NCI-H526 (cell line): ENCODE measurements at places on chromosomes 6 and 20.
A peak's percentile ranks its signal among the peaks of the same experiment; 100 is the strongest.

DNA sequence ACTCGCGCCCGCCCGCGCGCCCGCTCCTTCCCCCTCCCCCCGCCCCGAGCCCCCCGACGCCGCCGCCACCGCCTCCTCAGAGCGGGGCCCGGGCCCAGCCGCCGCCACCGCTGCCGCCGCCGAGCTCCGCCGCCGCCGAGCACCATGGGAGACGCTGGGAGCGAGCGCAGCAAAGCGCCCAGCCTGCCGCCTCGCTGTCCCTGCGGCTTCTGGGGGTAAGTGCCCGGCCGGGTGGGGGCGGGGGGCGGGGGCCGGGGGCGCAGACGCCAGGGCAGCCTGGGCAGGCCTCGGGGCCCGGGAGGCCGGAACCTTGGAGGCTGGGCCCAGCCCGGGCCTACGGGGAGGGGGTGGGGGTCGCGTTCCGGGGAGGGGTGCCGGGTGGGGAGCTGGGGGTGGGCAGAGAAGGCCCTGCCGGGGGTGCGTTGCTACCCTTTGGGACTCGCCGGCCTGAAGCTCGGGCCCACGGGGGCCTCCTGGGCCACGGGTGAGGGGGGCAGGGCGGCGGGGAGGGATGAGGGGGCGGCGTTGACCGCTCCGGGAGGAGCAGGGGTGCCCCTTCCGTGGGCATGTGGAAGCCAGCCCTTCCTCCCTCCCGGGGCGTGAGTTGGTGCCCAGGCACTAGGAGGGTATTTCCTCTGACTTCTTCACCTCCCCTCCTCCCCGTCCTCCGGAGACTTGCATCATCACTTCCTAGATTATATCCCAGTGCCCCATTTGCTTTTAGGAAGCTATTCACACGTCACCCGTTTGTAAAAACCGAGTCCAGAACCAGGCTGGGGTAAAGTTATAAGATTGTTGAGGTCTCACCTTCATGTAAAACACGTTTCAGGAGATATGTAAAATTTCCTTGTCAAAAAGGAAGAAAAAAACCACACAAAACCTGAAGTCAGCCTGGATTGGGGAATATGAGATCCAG is 533 bp downstream of the ZFAND3 start:
- DNase-seq = peak; percentile 50

DNA sequence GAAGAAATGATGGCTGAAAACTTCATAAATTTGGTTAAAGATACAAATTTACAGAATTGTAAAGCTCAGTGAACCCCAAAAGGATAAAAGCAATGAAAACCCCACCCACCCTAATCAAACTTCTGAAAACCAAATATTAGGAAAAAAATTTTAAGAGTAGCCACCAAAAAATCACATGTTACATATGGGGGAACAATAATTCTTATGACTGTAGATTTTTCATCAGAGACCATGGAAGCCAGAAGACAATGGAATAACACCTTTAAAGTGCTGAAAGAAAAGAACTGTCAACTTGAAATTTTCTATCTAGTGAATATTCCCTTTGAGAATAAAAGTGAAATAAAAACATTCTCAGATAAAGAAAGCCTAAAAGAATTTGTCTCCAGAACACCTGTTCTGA is 24.4 kb downstream of the PROCR start:
- no peak for DNase-seq

- DNase-seq = no peak
These were observed 96.4 kb upstream of the MRPS10 start for GRCh38 chr6:42313941-42314570.

- DNase-seq = no peak
These were observed 79.2 kb upstream of the MPC1 start for GRCh38 chr6:166461821-166462460.

GRCh38 chr6:110414669-110415068 is 706 bp downstream of the DDO start:
- DNase-seq = no peak

GRCh38 chr6:16129623-16130401 is 926 bp downstream of the MYLIP start:
- peak; percentile 38 for DNase-seq

- no peak for DNase-seq
These were observed 34.3 kb downstream of the FNDC1 start for GRCh38 chr6:159203304-159204005.

DNA sequence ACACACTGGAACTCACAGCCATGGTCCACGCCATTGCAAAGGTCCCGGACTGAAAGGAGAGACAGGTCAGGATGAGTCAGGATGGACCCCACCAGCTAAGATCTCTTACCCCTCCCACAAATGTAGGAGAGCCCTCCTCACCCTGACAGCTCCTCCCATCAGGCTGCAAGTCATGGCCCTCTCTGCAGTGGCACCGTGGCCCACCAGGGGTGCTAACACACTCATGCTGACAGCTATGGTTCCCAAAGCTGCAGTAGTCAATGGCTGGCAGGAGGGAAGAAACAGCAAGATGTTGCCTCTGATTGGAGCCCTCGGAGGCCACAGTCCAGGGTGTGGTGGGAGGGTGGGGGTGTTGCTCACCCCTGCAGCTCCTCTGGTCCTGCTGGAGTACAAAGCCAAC is 5.7 kb upstream of the RBPJL start:
- DNase-seq = peak; percentile 62

GRCh38 chr20:38353316-38353715 is 7.0 kb downstream of the LBP start:
- no peak for DNase-seq

- no peak for DNase-seq
These were observed 16.1 kb downstream of the SMOC2 start for GRCh38 chr6:168456907-168457652.

- DNase-seq = no peak
These were observed 299.1 kb downstream of the FOXC1 start for GRCh38 chr6:1908784-1909183.

- peak; percentile 82 for DNase-seq
These were observed 472.3 kb upstream of the CITED2 start for GRCh38 chr6:139846538-139847456.

DNA sequence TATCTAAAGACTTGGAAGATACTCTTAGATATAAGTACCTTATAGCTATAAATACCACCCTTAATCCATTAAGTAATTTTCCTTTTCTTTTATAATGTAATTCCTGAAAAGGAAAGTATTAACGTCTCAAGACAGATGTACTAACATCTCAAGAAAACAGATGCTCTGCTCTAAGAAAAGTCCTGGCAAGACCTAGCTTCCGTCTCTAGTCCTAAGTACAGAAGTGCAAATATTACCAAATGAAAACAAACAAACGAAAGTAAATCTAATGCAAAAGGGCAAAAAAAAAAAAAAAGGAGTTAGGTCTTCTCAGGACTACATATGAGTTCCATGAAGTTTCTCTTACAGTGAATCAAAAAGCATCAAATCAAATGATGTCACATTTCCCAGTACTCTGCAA is 106.8 kb upstream of the PDE10A start:
- DNase-seq = no peak

DNA sequence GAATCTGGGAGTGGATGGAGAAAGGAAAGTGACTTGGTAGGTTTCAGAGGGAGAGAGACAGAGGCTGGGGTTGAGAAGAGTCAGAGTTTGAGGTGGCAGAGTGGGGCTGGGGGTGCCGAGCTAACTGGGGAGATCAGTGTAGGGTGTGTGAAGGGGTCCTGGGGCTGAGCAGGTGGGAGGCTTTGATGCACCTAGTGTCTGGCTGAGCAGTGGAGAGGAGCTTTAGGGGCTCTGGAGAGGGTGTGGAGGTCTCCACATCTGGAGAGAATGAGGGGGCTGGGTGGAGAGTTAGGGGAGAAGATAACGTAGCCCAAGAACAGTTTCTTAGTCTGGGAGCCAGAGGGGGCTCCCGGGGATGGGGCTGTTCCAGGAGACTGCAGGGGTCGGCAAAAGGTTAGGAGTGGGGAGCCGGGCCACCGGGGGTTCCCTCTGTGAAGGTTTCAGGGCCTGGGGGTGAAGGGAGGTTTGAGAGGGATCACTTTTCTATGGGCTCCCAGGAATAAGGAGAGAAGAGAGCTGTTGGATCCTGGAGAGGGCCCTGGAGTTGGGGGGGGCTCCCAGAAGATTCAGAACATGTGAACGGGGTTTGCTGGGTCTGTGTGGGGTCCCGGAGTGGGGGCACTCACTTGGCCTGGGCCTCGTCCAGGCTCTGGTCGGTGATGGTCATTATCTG is 797 bp downstream of the PBX2 start:
- no peak for DNase-seq

GRCh38 chr6:67184405-67184804 is 1450.7 kb upstream of the ADGRB3 start:
- DNase-seq = no peak

DNA sequence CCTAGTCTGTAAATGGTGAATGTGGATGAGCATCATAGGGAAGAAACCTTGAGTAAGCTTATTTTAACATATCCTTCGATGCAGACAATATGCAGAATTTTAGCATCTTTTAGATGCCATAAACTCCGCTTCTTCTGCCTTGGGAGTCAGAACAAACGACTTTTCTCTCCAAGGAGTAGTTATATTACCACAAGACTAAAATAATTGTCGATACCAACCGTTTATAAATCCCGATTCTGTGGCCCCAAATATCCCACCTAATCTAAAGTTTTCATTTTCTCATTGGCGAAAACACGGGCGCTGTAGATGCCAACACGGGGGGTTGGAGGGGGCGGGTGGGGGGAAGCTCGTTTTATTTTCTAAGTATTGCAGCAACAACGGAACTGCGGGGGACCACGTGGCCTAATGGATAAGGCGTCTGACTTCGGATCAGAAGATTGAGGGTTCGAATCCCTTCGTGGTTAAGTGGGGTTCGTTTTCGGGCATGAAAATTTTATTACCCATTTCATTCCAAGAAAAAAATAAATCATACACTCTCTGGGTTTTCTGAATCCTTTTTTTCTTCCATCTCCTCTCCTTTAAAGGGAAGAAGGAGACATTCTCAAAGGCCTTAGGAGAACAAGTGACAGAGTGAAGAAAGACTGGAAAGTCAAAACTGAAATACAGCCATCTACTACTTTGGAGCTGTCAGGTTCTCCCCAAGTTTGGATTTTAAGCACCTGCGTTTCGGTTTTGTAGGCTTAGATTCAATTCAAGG is 65.5 kb upstream of the BTN3A2 start:
- no peak for DNase-seq

DNA sequence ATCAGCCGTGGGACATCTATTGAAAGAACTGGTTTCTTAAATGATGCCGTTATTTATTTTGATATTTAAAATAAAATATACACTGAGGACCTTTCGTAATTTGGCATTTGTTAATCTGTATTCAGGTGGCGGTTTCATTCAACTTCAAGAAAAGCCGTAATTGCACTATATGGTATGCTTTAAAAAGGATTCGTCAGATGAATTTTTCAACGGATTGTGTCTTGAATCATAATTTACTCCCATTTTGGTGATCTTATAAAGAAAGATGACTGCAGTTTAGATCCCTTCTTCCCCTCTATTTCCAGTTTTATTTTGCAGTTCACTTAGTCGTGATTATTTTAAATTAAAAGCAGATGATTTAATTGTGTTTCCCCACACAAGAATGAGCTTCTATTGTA is 761 bp downstream of the KLHL32 start:
- DNase-seq = no peak

DNA sequence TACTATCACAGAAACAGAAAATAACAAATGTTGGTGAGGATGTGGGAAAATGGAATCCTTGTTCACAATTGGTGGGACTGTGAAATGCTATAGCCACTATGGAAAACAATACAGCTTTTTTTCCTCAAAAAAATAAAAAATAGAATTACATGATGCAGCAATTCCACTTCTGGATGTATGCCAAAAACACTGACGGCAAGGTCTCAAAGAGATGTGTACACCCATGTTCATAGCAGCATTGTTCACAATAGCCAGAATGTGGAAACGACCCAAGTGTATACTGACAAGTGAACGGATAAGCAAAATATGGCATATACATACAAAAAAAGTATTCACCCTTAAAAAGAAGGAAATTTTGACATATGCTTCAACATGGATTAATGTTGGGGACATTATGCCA is 213.4 kb downstream of the KHDC1L start:
- no peak for DNase-seq

DNA sequence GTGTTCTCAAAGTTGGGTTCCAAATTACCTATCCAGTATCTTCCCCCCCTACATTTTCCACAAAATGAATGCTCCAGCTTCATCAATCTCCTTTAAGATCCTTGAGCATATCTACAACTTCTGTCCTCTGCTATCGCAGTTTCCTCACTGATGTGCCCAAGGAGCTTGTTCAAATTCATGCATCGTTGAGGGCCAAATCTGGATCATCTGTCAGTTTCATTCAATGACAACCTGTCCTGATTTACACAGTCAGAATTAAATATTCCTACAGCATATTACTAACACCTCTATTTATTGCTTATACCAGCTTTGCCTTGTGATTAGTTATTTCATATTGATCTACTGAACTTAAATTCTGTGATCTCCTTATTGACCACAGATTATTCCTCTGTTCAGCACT is 68.7 kb downstream of the GRM1 start:
- DNase-seq = no peak

DNA sequence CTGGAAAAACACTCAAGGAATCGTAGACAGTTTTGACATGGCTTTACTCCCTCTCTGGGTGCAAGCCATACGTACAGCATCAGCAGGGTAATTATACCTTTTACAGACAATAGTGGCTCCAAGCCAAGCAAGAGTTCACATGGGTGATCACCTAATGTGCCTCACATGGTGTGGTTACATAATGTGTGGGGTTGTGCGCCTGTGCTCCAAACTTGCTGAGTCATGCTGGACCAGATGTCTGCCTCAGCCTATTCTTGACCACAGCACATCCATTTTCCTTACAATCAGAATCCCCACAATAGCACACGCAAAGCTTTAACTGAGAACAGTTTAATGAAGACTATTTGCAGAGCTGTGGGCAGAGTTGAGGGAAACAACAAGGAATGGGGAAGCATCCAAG is 74.5 kb downstream of the ALDH8A1 start:
- DNase-seq = peak; percentile 9

- no peak for DNase-seq
These were observed 4.1 kb downstream of the PKIB start for GRCh38 chr6:122614303-122614702.

DNA sequence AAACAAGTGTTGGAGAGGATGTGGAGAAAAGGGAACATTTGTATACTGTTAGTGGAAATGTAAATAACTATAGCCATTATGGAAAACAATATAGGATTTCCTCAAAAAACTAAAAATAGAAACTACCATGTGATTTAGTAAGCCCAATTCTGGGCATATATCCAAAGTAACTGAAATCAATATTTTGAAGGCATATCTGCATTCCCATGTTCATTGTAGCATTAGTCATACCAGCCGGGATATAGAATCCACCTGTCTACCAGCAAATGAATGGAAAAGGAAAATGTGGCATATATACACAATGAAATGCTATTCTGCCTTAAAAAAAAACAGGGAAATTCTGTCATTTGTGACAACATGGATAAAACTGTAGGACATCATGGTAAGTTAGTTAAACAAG is 15.3 kb upstream of the C6orf58 start:
- DNase-seq = no peak

DNA sequence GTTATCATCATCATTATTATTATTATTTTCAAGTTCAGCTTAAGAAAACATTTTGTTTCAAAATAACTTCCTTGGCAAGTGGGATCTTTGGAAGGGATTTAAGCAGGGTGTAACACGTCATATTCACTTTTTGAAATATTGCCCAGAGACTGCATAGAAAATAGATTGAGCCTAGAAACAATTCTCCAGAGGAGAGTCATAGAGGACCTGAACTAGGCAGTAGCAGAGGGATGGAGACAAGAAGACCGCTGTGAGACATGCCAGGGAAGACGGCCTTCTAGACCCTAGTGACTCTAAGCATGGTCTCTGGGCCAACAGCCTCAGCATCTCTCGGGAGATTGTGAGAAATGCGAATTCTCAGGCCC is 55.5 kb downstream of the EDN1 start:
- DNase-seq = no peak

GRCh38 chr6:81996414-81996813 is 243.9 kb upstream of the TENT5A start:
- no peak for DNase-seq

- DNase-seq = no peak
These were observed 172.4 kb downstream of the PLCB4 start for GRCh38 chr20:9241232-9241692.
